Calu3 (cell line): ENCODE measurements at places on chromosomes 11 and 22. TPM values are rescaled to one million over a fixed set of nuclear protein-coding genes. Genes with fewer than 3 reads are reported as not detected.

Gene C11orf86
- total RNA-seq: not detected in 2 replicates

GRCh38 chr11:26651916-26652315, 69.9 kb downstream of the SLC5A12 start:
- no peak overlapping the region for H3K4me3 ChIP-seq
- H3K27ac ChIP-seq: no peak overlapping the region
- no peak for DNase-seq

Gene STIP1
- total RNA-seq: 344 and 391 TPM in 2 replicates

- peaks cover 26% of the 10 kb centered on the region for H3K36me3 ChIP-seq
- no peaks in the 10 kb centered on the region for H3K27me3 ChIP-seq
- peaks cover 7% of the 10 kb centered on the region for H3K4me1 ChIP-seq
- H3K4me3 ChIP-seq: no peak overlapping the region
Measured at GRCh38 chr22:23204125-23204488, 23.8 kb downstream of the BCR start.

DNA sequence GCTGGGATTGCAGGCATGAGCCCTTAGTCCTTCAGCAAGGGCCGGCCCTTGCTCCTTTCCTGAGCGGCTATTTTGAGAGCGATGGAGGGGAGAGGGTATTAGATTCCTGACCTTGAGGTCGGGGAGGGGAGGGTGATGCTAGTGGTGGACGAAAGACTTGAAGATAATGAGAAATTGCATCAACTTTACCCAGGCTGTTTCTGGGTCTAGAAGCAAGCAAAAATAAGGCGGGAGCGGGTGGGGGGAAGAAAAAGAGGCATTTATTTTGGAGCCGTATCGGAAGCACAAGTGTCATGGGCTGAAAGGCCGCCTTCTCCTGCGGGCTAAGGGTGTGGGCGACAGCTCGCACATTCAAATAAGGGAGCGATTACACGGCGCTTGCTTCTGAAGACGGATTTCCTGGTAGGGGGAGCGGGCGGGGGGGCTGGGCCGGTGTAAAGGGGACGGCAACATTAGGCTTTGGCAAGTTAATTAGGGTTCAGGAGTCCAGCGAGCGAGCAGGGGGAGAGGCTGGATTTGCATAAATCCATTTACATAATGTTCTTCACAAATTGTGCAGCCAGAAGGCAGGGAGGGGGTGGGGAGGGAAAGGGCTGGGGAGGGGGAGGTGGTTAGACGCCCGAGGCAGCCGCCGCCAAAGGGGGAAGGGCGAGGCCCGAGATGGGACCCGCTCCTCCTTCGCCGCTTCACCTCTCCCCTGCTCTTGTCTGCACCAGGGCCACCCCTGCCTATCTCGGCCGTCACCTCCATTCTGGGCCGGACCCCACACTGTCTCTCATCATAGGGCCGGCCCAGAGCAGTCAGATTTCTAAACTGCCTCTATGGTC, 245.9 kb downstream of the MIAT start:
- H3K4me3 ChIP-seq: peak overlapping the region; percentile 32
- peaks cover 21% of the 10 kb centered on the region for H3K4me1 ChIP-seq
- H3K27me3 ChIP-seq: peaks cover 59% of the 10 kb centered on the region
- DNase-seq: no peak

DNA sequence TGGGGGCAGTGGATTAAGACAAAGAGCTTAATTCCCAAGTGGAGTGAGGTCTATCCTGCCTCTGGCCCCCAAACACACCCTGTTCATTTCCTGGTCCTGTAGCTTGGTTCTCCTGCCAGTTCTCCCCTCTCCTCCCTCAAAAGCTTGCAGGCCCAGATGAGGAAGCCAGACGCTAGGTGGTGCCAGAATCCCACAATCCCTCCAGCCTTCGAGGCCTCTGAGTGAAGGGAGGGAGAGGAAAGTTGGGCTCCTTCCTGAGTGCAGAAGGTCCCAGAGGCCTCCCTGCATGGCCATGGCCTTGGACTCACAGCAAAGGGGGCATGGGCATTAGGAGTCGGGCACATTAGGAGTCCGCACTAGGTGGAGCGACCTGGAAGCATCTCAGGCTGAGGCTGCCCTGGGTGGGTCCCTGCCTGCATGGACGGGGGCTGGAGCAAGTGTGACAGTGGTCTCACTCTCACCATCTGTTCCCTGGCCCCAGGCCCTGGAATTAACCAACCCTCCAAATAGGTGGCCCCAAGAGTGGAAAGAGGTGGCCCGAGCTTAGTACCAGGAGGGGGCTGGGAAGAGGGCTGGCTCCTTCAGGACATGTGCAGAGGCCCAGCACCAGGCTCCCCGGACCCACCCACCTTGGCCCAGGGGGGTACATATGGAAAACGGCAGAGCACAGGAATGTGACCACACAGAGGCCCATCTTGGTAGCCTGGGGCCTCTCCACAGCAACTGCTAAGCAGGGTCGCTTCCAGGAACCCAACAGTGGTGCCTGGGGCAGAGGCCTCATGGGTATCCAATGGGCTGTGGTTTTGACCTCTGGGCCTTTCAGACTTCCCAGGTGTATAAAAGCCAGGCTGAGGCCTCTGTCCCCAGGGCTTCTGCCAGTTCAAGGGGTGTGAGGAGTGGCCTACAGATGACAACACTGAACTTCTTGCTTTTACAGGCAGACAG, 5.2 kb downstream of the FXYD2 start:
- no peaks in the 10 kb centered on the region for H3K27me3 ChIP-seq
- peaks cover 19% of the 10 kb centered on the region for H3K36me3 ChIP-seq
- DNase-seq: peak; percentile 80
- H3K4me1 ChIP-seq: peaks cover 48% of the 10 kb centered on the region
- H3K27ac ChIP-seq: peak overlapping the region; percentile 84

DNA sequence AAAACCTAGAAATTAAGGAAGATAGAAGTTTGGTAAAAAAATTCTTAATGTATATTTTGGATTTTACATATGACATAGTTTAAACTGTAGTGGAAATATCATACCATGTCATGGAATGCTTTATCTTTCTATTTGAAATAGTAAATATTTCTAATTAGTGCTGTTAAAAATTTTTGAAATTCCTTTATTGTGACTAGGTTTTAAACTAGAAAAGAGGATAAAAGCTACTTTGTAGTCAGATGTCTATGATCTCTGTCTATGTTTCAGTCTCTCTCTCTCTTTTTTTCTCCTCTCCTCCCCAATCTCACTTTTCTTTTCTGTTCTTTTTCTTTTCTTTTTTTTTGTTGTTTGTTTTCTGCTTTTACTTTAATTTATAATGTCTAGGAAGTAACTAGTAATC, 226.2 kb downstream of the TMEM135 start:
- no peaks in the 10 kb centered on the region for H3K27me3 ChIP-seq
- H3K4me3 ChIP-seq: no peak overlapping the region
- no peak for DNase-seq
- no peaks in the 10 kb centered on the region for H3K36me3 ChIP-seq

Gene KRTAP5-11
- not detected in 2 replicates for total RNA-seq

DNA sequence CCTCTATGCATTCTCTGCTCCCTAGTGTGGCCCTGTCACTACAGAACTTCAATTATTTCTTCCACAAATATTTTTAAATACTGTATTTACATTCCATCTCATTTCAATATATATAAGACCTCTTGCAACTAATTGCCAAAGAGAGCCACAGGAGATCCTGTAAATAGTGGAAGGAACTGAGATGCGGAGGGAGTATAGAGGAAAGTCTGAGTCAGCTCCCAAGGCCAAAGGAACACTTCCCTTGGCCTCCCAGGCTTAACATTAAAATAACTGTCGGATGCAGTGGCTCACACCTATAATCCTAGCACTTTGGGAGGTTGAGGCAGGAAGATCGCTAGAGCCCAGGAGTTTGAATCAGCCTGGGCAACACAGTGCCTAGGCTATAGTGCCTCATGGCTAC, 31.2 kb downstream of the RBFOX2 start:
- no peak for DNase-seq
- H3K27me3 ChIP-seq: no peaks in the 10 kb centered on the region
- no peak overlapping the region for H3K4me3 ChIP-seq
- peaks cover 11% of the 10 kb centered on the region for H3K4me1 ChIP-seq
- H3K27ac ChIP-seq: no peak overlapping the region

DNA sequence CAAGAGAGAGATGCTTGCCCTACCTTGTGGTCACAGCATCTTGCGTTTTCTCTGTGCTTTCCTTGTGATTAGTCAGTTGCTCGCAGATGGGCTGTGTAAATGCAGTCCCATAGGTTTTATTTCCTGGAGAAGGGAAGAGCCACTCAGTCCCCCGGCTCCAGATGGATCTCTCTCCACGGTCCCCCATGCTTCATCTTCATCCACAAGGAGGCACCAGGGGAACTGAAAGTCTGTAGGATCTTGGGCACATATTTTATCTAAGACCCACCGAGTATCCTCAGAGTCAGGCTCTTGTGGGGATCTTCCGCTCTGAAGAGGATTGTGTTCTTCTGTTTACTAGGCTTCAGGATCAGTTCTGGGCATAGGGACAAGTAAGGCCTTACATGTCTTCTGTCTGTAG, 66.8 kb upstream of the E2F8 start:
- H3K27me3 ChIP-seq: peaks cover 87% of the 10 kb centered on the region
- no peak for DNase-seq
- no peak overlapping the region for H3K27ac ChIP-seq
- H3K36me3 ChIP-seq: no peaks in the 10 kb centered on the region
- H3K4me3 ChIP-seq: no peak overlapping the region
- no peaks in the 10 kb centered on the region for H3K4me1 ChIP-seq

Gene PKP3
- total RNA-seq: 128 and 154 TPM in 2 replicates

DNA sequence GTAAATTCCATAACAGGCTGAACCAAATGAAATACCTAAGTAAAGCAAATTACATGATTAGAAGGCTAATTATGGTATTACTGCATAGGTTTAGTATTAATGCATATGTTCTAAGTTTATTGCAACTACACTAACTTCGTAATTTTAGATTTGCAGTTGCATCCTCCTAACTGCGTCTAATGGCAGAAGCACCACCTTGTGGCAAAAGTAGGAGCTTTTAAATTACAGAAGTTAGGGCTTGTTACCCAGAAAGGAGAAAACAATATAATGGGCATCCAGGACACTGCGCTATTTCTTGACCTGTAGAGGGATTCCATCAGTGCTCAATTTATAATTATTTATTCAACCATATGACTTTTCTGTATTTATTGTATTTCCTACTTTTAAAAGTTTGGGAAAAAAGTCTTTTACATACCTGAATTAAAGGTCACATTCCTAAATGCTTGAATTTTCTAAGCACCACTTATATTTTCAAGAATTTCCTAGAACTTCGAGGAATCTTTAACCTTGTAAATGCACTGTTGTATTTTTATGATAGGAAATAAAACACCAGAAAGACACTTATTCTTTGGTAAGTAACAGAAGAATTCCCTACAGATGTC, 16.3 kb upstream of the GPR83 start:
- no peaks in the 10 kb centered on the region for H3K27me3 ChIP-seq
- H3K4me3 ChIP-seq: no peak overlapping the region
- no peaks in the 10 kb centered on the region for H3K36me3 ChIP-seq
- no peak overlapping the region for H3K27ac ChIP-seq
- DNase-seq: no peak

Gene MS4A7
- not detected in 2 replicates for total RNA-seq

Gene C1QTNF5
- total RNA-seq: not detected in 2 replicates

- H3K27me3 ChIP-seq: no peaks in the 10 kb centered on the region
- H3K27ac ChIP-seq: no peak overlapping the region
- DNase-seq: no peak
- H3K4me1 ChIP-seq: peaks cover 55% of the 10 kb centered on the region
- H3K36me3 ChIP-seq: peaks cover 20% of the 10 kb centered on the region
Measured at GRCh38 chr11:129277198-129277843, 85.2 kb upstream of the ARHGAP32 start.

Gene P4HA3
- not detected in 2 replicates for total RNA-seq

GRCh38 chr22:25465949-25466348, 98.5 kb upstream of the GRK3 start:
- H3K36me3 ChIP-seq: peaks cover 31% of the 10 kb centered on the region
- DNase-seq: no peak
- H3K4me3 ChIP-seq: no peak overlapping the region

GRCh38 chr22:50705219-50705691, 32.6 kb downstream of the SHANK3 start:
- H3K4me3 ChIP-seq: no peak overlapping the region
- H3K4me1 ChIP-seq: no peaks in the 10 kb centered on the region
- H3K27ac ChIP-seq: no peak overlapping the region
- no peaks in the 10 kb centered on the region for H3K36me3 ChIP-seq
- DNase-seq: no peak
- H3K27me3 ChIP-seq: peaks cover 47% of the 10 kb centered on the region

DNA sequence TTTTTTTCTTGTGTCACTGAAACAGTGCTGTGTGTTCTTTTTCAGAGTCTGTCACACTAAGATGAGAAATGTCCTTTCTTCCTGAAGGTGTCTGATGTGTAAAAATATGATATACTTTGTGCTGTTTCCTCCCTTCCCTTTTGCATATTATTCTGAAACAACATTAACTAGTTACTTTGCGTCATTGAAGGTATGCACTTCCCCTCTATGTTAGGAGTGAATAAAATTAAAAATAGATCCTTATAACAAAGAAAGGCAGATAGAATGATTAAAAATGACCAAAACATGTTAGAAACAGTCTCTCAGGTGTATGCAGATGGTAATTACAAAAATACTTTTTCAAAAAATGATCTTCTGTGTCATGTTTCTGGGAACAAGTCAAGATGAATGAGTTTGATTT, 1.6 kb upstream of the RAB30 start:
- DNase-seq: no peak
- H3K36me3 ChIP-seq: peaks cover under 1% of the 10 kb centered on the region
- H3K27me3 ChIP-seq: no peaks in the 10 kb centered on the region
